ENCODE measurements at places on chromosomes 7 and 10. TPM values are rescaled to one million over a fixed set of nuclear protein-coding genes. Genes with fewer than 3 reads are reported as not detected.

Gene DDC
- not detected for total RNA-seq

Gene FAM13C
- 1.3 TPM for total RNA-seq

Gene ALDH18A1
- total RNA-seq, result 98.5 TPM

Gene FGFBP3
- 0.65 TPM for total RNA-seq

Gene STEAP1B
- 0.32 TPM for total RNA-seq

Gene GRID1
- total RNA-seq, result not detected

Gene PTPRE
- total RNA-seq, result 32.7 TPM

Gene MOGAT3
- not detected for total RNA-seq

Gene C10orf90
- 0.26 TPM for total RNA-seq

Gene ST8SIA6
- not detected for total RNA-seq

Gene TEX36
- not detected for total RNA-seq

Gene VIPR2
- 1.2 TPM for total RNA-seq

Gene SPDYE1
- not detected for total RNA-seq

Gene ANXA11
- 275 TPM for total RNA-seq

Gene ENTPD7
- 2.9 TPM for total RNA-seq

Gene OPN1SW
- not detected for total RNA-seq

Gene PTPRN2
- 0.48 TPM for total RNA-seq

Gene VSTM2A
- total RNA-seq, result not detected

Gene CARD11
- total RNA-seq, result 98.7 TPM
